Stimulated activated CD8-positive, alpha-beta memory T cell treated with anti-CD3 and anti-CD28 coated beads, Interleukin-7, amount 100 ng/mL, for 24 hours (primary cell): ENCODE measurements at places on chromosomes 7 and 10.

DNA sequence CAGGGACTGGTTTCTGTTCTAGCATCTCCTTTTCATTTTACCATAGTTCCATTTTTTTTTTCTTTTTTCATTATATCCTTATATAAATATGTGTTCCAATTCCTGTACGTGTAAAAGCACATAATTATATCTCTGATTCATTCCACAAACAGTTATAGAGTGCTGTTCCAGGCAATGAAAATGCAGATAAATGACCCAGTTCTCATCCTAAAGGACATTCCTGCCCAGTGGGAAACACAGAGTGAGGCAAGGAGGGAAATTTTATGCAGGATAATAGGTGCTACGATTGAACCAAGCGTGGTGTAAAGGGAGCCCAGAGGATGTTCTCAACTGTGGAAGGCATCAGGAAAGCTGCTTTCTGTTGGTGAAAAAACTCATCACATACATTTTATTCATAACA lies 408.1 kb downstream of the GATA3 start:
- no peak for DNase-seq

- DNase-seq = no peak
These were observed 177.6 kb upstream of the NAMPT start for GRCh38 chr7:106462365-106462859.

GRCh38 chr10:97412891-97413304 lies 11.8 kb upstream of the RRP12 start:
- DNase-seq = no peak

- no peak for DNase-seq
These were observed 61.1 kb downstream of the GNAT3 start for GRCh38 chr7:80450621-80451308.

- DNase-seq = no peak
These were observed 8.3 kb upstream of the TMEM168 start for GRCh38 chr7:112798274-112799159.

DNA sequence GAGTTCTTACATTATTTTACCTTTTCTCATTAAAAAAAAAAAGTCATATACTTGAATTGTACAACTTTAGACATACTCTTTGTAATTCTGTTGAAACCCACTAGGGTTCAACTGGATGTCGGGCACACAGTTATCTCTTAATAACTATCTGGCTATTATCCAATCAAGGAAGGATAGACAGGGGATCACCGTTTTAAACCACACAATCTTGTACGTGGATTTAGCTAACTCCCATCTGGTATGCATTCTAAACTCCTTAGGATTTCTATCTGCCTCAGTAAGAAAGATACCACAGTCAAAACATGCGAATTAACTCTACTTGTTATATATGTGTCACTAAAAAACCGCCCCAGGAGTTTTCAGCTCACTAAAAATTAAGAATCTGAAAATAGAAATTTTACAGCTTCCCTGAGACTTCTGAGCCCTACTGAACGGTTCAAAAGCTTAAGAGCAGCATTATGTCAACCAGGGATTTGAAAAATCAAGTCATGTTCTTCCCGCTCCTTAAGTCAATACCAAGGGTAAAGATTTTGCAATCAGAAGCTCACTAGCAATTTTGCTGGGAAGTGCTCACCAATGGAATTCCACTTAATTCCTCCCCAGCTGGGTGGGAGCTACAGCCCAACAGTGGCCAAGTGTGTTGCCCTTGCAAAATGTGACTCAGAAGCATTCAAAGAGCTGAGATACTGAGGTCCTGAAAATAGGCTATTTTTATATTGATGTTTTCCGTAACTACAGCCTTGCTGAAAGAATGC lies 267.0 kb downstream of the FRMD4A start:
- no peak for DNase-seq

DNA sequence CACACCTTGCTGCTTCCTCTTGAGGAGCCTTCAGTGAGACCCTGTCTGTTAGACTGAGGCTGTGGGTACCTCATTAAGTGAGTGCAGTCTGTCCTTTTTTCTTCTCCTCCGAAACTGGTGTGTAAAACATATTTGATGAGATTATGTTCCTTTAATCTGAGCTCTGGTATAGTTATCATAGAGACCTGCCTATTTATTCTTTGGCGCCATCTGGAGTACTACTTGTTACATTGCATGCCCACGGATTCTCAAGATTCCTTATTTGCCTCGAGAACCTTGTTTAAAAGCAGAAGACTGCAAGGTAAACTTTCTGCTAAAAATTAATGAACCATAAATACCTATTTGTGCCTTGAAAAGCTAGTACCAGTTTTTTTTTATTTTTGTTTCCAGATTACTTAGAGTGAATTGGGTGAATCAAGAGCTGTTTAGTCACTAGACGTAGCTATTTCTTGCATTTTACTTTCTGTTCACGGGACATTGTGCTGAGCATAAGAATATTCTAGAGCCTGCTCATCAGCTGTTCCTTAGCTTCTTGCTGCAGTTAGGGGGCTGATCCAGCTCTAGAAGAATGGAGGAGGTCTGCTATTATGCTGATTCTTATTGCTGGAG lies 16.9 kb upstream of the STMP1 start:
- DNase-seq = no peak

- no peak for DNase-seq
These were observed 111.7 kb upstream of the STARD3NL start for GRCh38 chr7:38066391-38066790.

GRCh38 chr10:123357421-123357930 lies 203.3 kb downstream of the BUB3 start:
- DNase-seq = no peak

DNA sequence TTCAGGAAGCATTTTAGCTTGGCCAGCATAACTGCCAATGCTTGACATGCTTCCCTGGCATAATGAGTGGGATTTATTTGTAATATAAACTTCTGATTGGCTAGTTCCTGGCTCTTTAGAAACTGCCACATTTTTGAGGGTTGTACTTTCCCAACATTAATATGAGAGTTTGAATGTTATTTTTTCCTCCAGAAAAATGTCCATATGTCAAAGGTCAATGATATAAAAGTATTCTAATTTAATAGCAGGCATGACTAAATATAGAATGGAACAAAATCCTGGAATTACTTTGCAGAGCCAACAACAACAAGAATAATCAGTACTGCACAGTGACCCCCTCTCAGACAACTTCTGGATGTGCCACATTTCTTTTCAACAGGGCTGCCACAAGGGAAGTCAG lies 352.6 kb downstream of the PRPF18 start:
- no peak for DNase-seq

- DNase-seq = peak; percentile 82
These were observed 21.2 kb downstream of the ATP6V1F start for GRCh38 chr7:128883622-128884448.

DNA sequence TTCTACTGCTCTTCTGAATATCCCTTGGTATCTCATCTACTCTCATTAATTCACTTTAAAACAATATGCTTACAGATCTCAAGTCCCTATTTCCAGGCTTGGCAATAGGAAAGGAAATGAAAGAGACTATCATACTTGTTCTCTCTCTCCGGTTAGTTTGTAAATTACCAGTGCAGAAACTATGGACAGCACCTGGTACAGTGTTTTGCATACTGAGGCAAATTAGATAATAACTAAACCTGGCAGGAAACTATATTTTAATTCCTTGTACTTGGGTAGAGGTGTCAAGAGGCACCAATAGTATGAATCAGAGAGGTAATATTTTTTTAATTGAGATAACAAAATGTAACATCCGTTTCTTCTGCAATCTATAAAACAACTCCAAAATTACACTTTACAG lies 97.7 kb upstream of the TMEM196 start:
- no peak for DNase-seq

- DNase-seq = no peak
These were observed 8.8 kb upstream of the ATRNL1 start for GRCh38 chr10:115084277-115084850.

- DNase-seq = no peak
These were observed 270.3 kb upstream of the SORCS1 start for GRCh38 chr10:107434854-107435253.

DNA sequence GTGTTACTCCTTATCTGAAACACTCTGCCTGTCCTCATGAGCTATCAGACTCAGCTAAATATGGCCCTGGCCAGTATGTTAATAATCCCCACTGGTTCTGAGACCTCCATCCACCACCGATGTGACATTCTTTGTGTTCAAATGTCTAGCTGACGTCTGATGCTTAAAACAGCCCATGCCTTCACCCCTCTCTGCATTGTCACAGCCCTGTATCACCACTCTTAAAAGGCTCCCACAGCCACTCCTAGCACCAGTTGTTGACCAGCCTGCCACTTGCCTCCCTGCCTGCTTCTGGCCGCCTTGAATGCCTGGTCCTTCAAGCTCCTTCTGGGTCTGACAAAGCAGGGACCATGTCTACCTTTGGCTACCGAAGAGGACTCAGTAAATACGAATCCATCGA lies at the start of gene LMOD2:
Gene LMOD2, plus strand, starts transcription at position 253 of the 400 bp plus-strand sequence. Its CDS starts 98 bp downstream, at position 351.
- DNase-seq = no peak

DNA sequence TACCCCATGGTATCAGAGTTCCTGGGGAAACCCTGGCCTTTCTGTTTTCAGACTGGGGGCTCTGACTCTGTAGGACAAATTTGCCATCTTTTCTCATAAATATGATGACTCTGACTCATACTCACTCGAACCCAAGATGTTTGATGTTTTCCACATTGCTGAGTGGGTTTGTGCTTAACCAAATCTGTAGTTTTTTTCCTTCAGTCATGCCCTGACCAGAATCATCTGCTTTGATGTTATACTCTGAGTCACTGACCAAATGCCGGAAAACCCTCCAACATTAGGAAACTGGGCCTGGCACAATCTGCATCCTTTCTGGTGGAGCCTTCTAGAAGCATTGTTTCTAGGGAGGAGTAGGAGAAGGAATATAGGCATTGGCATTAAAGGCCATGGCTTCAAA lies 118.7 kb downstream of the C10orf105 start:
- DNase-seq = no peak

- DNase-seq = no peak
These were observed 45.6 kb downstream of the JCAD start for GRCh38 chr10:30013757-30014156.

GRCh38 chr7:36084485-36085091 lies 68.5 kb upstream of the EEPD1 start:
- no peak for DNase-seq

- DNase-seq = no peak
These were observed 205.3 kb downstream of the HTR7 start for GRCh38 chr10:90652519-90652918.

DNA sequence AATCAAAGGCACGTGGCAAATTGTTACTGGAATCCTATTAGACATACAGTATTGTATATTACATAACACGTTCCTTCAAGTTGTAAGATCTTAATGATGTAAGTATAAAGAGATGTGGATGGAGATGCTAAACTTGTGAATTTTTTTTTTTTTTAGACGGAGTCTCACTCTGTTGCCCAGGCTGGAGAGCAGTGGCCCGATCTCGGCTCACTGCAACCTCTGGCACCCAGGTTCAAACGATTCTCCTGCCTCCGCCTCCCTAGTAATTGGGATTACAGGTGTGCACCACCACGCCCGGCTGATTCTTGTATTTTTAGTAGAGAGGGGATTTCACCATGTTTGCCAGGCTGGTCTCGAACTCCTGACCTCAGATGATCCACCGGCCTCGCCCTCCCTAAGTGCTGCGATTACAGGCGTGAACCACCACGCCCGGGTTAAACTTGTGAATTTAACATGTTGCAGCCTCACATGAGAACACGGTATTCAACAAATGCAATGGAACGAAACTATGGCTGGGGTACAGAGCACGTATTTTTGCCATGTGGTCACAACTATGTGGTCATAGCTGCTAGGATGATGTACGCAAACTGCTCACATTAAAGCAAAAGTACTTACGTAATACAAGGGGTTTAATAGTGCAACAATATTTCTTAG lies 818 bp upstream of the SUPV3L1 start:
- peak; percentile 2 for DNase-seq

DNA sequence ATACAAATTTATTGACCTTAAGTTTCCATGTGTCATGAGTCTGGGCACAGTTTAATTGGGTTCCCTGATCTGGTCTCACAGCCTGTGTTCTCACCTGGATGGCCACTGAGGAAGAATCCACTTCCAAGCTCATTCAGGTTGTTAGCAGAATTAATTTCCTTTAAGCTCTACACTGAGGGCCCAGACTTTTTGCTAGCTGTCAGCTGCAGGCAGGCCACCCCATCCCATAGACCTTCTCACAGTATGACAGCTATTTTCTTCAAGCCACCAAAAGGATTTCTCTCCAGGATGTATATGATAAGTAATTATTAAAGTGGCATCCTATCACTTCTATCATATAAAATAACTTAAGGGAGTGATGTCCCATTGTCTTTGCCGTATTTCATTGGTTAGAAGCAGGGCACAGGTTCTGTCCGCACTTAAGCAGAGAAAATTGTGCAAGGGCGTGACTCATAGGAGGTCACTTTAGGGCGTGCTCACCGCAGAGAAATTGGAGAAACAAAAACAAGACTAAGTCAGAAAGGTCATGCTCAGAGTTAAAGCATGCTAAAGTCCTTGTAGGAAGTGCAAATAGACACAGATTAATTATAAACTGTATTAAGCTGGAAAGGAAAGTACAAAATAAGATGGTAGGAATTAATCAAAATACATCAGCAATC lies 109.9 kb downstream of the AHR start:
- no peak for DNase-seq

DNA sequence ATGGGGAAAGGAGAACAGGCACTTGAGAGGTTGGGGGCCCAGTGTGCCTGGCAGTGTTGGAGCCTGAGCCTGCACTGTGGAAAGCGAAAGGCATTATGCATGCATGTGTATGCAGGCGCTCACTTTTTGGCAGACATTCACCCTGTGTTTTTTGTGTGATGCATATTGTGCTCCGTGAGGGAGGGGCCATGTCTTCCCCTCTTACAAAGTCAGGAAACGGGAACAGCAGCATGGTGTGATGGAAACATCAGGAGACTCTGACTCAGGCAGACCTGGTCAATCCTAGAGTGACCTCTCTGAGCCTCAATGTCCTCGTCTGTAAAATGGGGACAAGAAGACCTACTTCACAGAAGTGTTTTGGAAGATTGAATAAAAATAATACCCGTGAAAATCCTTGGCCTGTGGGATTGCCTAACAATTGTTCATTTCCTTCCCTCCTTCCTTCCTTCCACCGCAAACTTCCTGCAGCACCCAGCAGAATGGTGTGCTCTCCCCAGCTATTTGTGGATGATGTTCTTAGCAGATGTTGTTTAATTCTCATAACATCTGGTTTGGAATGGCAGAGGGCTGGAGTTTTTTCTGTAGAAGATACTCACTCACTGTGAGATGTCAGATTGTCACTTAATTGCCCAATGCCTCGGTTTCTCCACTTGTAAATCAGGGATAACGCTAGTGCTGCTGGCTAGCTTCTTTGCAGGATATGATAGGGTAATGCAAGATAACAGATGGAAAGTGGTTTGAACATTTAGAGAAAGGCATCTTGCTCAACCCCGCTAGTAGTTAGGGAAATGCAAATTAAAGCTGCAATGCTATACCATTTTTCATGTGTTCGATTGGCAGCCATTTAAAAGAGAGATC lies 39.8 kb downstream of the CDH23 start:
- no peak for DNase-seq
